ENCODE measurements at places on chromosomes 1 and 21.

DNA sequence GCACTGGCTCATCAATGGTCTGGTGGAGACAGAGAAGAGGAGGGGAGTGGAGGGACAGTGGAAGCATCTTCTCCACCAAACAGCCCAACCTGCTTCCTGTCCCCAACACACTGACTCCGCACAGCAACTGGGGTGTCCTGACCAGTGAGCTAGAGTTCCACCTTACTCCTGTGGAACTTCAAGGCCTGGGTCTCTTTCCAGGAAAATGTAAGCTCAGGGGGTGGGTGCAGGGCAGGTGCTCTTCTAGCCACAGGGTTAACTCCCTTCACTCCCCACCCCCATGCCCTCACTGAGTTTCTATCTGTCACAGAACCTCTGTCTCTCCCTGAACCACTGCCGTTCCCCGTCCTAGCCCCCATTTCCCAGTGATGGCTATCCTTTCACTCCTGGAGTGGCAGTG lies 876 bp downstream of the MOB3C start:
- DNase-seq, result no peak

- DNase-seq, result no peak
Measured at GRCh38 chr1:145771056-145771455, 51.8 kb downstream of the CD160 start.

DNA sequence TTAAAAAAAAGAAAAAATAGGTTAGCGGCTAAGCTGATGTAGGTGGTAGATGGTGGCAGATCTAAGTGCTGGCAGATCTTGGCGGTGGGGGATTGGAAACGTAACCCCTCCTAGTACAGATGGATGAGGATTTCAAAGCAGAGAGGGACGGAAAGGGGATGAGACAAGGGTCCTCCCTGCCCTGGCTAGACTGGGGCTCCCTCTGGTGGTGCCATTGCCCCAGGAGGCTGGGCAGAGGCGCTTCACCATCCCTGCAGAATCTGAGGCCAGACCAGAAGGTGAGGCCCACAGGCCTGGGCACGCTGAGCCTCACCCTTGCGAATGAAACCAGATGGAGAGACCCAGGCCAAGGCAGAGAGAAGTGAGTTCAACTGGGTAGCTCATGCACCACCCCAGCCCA lies 7.0 kb upstream of the PLEKHA6 start:
- no peak for DNase-seq

GRCh38 chr1:44377925-44378784 lies 23.1 kb upstream of the ERI3 start:
- DNase-seq, result peak; percentile 12

DNA sequence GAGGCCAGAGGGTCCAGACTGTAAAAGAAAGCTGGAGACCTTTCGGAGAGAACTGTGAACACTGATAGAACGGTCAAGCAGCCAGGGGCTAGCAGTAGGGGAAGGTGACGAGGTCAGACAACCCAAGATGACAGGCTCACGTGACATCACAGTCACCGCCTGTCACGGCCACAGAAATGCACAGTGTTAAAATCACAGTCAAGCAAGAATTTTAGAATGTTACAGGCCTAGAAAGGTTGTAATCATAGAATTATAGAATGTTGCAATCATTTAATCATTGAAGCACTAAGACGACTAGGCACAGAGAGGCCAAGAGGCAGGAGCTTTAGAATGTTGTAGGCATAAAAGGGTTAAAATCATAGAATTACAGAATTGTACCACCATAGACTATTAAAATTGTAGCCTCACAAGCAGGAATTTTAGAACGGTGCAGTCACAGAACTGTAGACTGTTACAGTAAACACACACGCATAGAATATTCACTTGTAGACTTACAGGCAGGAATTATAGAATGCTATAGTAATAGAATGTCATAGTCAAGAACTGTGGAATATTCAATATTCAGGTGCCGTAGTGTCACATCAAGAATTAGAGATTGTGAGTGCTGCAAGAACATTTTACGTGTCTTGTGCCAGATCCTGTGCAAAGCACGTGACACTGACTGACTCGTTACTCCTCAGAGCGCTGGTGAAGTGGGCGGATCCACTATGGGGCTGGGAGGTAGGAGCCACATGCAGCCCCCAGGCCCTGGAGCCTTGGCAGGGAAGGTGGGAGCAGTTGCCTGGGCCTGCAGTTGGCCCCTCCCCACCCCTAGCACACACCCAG lies 118.1 kb downstream of the EPHB2 start:
- DNase-seq, result no peak

GRCh38 chr1:235831148-235831547 lies 35.6 kb downstream of the LYST start:
- DNase-seq, result peak; percentile 7

DNA sequence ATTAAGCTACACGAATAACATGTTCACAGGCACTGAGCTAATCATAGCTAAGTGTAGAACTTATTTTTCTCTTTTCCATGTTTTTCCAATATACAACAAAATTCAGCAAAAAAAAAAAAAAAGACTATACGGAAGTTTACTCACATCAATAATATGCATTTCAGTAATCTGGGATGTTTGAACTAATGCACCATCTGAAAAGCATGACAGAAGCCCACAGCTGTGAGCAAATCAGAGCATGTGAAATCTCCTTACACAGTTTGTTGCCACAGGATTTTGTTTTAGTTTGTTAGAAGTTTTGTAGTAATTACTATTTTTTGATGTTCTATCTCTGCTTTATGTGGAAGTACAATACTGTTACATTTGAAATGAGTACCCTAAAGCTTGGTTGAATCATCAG lies 1051.7 kb downstream of the TTLL7 start:
- DNase-seq, result no peak

GRCh38 chr1:209809611-209810010 lies 3.7 kb upstream of the IRF6 start:
- no peak for DNase-seq

DNA sequence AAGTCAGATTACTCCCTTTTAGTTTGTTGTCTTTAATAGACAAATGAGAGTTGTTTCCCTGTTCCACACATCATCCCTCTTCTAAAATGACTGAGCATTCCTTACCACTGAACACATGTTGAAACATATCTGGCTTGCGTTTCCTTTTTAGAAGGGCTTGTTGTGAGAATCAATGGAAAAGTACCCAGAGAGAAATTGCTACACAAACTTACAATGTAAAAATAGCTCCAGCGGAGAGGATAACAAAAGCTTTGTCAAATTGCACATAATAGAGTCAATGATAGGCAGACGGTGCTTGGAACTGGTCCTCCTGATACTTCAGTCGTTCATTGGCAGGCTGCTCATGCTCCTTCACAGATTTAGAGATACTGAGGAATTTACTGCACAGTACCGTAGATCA lies 123.9 kb downstream of the CYYR1 start:
- no peak for DNase-seq

- no peak for DNase-seq
Measured at GRCh38 chr1:198472119-198472518, 68.4 kb downstream of the ATP6V1G3 start.

DNA sequence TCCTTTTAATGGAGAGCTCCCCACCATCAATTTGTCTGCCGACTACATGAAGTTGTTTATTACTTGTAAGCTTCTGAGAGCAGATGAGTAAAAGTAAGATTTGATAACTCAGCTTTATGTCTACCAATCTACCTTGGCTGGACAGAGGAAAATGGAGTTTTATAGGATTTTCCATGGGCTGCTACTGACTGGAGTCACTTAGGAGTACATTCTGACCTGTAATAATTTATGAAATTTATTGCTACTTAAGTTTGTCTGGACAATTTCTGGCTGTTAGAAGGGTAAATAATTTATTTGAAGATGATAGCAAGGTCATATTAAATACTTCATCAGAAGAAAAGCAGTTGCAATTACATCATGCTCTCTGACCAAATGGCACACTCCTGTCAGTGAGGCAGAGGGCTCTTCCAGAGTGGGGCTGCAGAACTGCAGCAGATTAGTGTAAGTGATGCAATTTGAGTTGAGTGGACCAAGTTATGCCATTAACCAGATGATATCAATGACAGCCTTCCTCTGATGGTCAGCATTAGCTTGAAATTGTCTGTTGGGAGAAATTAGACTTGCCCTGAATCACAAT lies 736.7 kb upstream of the PTBP2 start:
- no peak for DNase-seq

DNA sequence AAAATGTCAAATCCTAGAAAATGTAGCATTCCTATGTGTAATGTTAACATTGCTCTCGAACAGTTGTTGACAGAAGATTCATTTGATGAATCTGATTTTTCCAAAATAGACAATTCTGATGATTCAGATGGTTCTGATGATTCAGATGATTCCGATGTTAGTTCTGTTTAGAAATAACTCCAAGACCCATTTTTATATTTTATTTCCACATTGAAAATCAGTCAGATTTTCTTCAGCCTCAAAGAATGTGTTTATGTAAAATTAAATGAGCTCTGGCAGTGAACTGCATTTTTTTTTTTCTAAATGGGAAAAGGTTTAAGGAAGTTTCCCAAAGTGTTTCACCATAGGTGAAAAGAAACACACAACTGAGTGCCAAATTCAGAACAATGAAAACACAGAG lies 136.5 kb downstream of the TSEN15 start:
- DNase-seq, result no peak

- DNase-seq, result no peak
Measured at GRCh38 chr1:236556606-236557005, 32.8 kb downstream of the LGALS8 start.

DNA sequence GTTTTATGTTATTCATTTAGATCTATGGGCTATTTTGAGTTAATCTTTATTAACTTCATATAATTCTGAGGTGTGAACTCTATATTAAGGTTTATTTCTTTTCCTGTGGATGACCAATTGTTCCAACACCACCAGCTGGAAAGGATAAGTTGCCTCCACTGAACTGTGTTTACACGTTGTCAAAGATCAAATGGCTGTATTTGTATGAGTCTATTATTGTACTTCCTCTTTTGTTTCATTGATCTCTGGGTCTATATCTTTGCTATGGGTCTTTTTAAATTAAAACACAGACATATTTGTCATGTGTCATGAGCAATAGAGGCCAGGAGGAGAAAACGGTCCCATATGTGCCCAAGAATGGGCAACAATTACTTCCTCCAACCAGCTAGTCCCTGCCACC lies 5.2 kb upstream of the MAB21L3 start:
- no peak for DNase-seq

DNA sequence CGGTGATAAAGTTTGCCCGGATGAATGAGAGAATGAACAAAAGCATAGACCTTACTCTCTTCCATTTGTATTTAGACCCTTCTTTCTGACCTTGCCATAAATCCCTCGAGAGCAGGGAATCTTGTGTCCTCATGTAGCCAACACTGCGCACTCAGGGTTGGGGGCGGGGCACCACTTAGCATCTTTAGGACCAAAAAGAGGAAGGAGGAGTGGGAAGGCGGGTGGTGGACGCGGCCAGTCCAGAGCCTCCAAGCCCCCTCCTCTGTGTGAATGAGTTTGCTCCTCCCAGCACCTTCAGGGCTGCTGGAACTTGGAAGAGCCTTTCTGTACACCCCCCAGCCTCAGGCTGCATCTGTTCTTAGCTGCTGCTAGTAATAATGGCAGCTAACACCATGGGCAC lies 141.9 kb upstream of the TMEM51 start:
- DNase-seq, result no peak

DNA sequence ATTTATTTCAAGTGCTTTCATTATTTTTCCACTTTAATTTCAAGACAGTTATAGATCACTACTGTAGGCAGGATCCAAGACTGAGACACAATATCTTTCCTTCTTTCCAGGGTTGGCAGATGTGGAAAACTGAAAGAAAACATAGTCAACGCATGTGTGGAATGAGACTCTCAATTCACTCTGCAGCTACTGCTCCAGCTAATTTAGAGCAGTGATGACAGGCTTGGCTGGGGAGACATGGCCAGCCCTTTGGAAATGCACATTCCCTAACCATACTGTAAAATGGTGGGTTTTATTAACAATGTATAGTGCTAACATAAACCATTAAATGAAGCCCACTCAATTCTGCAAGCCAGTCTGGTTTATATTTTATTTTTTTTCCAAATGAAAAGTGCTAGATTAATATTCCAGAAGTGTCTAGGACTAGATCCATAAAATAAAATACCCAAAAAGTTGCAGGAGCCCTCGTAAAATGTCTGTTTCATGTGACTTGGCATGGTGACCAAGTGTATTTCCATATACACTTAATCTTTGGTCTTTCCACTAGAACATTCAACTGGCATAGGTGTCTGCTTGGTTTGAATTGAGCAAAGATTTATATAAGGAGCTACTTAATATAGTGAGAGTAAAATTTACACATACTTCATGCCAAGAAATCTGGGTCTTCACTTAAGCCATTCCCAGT lies 32.9 kb downstream of the COL11A1 start:
- DNase-seq, result no peak

DNA sequence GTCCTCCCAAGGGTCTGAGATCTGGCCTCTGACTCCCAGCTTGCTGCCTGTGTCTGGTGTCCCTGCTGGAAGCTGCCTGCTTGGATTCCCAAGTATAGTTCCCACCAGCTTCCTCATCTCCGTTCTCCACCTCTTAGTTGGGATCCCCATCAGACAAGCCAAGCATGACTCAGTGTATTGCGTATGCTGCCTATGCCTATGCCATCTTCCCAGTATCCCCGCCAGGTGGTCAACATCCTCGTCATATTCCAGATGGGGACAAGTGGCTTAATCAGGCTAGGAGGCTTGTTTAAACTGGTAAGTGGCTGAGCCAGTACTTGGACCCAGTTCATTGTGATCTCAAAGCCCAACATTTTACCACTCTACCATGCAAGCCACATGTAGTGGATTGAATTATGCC lies 204.4 kb downstream of the GRIK3 start:
- no peak for DNase-seq

DNA sequence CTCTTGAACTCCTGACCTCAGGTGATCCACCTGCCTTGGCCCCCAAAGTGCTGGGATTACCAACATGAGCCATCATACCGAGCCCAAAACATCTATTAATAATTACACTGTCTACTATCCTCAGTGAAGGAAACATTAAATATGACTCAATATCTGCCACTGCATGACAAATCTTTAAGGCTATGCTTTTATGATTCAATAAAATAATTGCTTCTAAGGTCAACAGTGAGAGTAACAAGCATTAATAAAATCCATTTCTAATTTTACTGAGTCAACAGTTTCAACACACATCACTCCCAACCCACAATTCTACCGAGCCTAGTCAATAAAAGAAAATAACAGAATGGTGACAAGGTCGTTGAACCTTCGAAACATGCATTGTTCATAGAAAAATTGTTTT lies 125.5 kb upstream of the CHRM3 start:
- DNase-seq, result no peak

GRCh38 chr1:215018555-215018954 lies 64.0 kb upstream of the KCNK2 start:
- DNase-seq, result no peak

GRCh38 chr1:236058141-236058934 lies 6.6 kb downstream of the NID1 start:
- DNase-seq, result no peak

GRCh38 chr1:180633057-180634056 lies 1.5 kb downstream of the XPR1 start:
- no peak for DNase-seq

Data from substantia nigra (tissue), 51 donors.